ENCODE measurements at places on chromosomes 3 and 15.

DNA sequence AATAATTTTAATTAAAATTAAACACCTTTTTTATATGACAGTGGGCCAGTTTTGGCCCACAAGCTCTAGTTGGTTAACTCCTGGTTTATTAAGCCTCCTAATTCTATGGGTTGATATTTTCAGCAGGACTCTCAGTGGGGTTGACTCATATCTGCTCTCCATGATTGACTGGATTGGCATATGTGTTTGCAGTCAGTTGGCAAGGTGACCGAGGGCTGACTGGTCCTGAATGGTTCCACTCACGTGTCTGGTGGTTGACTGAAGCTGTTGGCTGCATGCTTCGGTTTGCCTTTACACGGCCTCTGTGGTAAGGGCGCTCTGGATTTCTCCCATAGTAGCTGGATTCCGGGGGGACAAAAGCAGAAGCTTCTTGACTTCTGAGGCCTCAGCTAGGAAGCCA lies 65.3 kb upstream of the ZNF280D start:
- no peak for DNase-seq

- no peak for DNase-seq
Observed at GRCh38 chr3:105359098-105359762, 7.5 kb upstream of the ALCAM start.

- DNase-seq = no peak
Observed at GRCh38 chr3:64179860-64180259, 45.4 kb downstream of the PRICKLE2 start.

- DNase-seq = no peak
Observed at GRCh38 chr3:194292331-194292730, 58.8 kb downstream of the CPN2 start.

DNA sequence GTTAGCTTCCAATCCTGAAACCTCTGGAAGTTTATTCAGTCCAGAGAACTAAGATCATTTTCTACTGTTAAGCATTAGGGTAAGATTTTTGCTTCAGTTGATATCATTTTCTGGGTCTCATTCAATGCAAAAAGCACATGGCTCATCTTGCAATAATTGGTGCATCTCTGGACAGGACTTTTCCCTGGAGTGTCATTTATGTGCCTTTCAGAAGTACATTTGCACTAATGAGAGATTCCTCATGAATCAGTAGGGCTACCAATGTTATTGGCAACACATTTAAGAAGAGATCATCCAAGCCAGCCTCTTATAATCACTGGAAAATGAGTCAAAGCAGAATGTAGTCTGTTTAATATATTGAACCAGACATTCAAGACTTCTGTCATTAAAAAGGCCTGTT lies 224.2 kb upstream of the CHRNA7 start:
- DNase-seq = no peak

GRCh38 chr3:9736831-9737230 lies 5.3 kb downstream of the BRPF1 start:
- DNase-seq = no peak

DNA sequence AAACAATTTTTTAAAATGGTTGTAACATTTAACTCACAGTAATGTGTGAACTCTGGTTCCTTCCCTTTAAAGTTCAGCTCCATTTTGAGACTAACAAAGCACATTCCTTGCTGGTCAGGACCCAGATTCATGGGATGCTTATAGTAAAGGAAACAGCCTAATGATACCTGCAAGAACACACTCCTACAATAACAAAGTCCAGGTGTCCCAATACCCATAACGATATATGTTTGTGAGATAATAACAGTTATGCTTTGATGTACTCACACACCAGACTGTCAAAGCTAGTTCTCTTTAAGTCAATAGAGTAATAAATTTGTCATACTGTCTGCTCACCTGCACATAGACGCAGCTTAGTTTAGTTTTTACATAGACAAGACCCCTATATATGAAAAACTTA lies 15.9 kb upstream of the CCDC50 start:
- no peak for DNase-seq

DNA sequence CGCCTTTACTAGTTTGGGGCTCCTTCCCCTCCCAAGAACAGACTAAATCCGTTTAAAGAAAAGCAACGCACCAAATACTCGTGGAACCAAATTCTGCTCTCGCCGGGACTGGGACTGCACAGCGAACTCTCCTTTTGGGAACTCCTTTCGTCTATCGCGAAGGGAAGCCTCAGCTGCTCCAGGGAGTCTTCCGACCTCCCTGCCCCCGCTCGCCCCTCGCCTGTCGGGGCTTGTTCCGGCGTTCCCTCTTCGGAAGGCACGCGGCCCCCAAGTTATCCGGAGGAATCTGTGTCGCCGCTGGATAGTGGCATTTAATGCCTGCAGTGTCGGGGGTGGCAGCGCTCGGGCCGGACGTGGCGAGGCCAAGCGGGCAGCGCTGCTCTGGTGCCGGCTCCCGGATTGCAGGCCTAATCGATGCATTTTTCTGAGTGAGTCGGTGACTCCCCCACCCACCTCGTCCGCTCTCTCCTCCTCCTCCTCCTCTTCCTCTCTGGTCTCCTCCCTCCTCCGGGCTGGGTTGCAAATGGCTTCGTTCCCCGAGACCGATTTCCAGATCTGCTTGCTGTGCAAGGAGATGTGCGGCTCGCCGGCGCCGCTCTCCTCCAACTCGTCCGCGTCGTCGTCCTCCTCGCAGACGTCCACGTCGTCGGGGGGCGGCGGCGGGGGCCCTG lies at the start of gene TRIM71:
TSS of gene TRIM71 (plus strand) at position 440 of the 671 bp plus-strand sequence. CDS start at position 524, 84 bp downstream.
- DNase-seq = no peak

DNA sequence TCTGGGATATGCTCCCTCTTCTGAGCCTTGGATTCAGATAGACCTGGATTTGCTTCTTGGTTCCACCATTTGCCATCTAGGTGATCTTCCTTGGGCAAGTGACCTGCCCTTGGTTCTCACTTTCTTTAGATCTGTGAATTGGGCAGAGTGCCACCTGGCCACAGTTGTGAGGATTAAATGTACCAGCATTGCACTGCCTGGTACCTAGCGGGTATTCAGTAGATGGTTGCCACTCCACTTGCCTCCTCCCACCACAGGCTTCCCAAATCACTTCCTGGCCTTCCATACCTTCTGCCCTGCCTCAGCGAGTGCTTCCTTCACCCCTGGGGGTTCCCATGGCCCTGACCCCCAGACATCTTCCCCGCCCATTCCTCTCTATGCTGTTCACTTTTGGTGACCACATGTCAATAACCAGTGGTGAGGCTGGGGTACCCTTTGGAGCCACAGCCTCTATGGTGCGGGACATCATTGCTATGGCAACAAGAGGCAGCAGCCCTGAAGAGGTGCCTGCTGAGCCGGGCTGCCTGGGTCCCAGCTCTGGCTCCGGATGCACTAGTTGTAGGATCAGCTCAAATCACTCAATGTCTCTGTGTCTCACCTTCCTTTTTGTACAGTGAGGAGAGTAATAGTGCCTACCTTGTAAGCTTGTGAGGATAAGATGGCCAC lies 40.5 kb downstream of the CMTM7 start:
- no peak for DNase-seq

DNA sequence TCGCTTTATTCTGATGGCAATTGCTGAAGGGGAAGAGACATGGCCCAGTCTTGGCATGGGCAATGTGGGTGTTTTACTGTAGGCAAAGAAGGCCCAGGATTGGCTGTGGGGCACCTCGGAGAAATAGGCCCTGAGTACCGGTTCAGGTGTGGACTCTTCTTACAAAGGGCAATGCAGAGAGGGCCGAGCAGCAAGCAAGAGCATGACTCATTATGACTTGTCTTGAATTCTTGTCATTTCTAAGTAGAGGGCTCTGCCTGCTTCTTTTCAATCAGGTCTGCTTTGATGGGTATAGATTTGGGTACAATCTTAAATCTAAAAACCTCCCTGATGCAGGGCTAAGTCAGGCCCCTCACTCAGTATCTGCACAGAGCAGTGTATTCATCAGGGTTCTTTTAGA lies 14.8 kb upstream of the BUB1B start:
- DNase-seq = no peak

- no peak for DNase-seq
Observed at GRCh38 chr3:38468765-38469164, 15.1 kb downstream of the ACVR2B start.

DNA sequence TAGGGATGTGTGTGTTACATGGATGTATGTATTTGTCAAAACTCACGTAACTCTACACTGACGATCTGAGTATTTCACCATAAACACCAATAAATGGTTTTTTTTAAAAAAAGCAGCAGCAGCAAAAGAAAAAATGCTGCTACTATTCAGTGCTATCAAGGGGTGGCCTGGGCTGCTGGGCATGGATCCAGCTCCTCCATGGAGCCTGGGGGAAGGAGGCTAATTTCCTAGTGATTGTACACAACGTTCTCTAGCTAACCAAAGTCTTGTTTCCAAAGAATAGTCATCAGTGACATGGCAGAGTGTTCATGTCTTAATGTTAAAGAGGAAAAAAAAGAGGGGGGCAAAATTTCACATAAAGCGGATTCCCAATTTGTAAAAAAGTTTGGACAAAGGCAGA lies 29.0 kb downstream of the POMGNT2 start:
- DNase-seq = no peak

DNA sequence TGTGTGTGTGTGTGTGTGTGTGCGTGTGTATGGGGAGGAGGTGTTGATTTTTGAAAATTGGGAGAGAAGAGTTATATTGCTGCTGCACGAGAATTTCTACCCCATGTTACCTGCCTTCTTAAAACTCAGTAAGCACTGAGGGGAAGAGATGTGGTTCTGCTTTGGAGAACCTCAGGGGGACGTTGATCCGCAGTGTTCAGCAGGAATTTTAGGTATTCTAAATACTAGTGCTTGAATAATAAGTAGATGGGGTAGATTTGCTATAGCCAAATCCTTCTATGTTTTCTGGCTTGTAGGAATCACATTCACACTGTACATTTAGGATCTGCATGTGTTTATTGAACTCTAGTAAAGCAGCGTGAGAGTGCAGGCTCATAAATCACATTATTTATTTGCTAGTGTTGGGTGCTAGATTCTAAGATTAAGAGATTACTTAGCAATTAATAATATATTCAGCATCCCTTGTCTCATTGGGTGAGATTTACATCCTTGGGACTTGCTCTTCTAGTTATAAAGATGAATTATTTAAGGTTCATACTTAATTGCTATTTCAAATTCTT lies 268.1 kb downstream of the MFSD1 start:
- no peak for DNase-seq

DNA sequence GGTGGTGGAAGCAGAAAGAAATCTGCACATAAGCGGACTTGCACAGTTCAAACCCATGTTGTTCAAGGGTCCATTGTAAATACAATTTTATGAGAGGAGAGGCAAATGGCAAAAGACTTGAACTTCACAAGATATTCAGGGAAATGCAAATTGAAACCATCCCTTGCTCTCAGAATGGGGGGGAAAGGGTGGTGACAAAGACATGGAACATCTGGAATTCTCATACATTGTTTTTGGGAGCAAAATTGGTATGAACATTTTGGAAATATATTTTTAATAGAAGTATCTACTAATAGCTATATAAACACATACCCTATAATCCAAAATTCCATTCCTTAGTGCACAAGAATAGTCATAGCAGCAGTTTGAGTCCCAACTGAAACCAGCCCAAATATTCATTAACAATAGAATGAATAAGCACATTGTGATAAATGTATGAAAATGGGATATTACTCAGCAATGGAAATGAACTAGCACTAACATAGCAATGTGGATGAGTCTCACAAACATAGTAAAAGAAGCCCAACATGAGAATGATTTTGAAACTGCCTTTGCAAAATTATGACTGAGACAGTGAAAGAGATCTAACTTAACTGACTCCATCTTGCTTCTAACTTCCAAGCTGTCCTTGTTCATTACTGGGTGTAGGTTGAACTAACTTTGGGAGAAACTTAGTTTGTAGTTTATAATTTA lies 77.2 kb downstream of the CD200R1L start:
- DNase-seq = no peak

- no peak for DNase-seq
Observed at GRCh38 chr15:73334086-73334485, 34.7 kb downstream of the HCN4 start.

- DNase-seq = no peak
Observed at GRCh38 chr15:70125605-70126004, 27.9 kb upstream of the TLE3 start.

- DNase-seq = no peak
Observed at GRCh38 chr3:47836986-47837385, 34.0 kb downstream of the DHX30 start.

- no peak for DNase-seq
Observed at GRCh38 chr15:45869034-45869668, 234.3 kb downstream of the SQOR start.

DNA sequence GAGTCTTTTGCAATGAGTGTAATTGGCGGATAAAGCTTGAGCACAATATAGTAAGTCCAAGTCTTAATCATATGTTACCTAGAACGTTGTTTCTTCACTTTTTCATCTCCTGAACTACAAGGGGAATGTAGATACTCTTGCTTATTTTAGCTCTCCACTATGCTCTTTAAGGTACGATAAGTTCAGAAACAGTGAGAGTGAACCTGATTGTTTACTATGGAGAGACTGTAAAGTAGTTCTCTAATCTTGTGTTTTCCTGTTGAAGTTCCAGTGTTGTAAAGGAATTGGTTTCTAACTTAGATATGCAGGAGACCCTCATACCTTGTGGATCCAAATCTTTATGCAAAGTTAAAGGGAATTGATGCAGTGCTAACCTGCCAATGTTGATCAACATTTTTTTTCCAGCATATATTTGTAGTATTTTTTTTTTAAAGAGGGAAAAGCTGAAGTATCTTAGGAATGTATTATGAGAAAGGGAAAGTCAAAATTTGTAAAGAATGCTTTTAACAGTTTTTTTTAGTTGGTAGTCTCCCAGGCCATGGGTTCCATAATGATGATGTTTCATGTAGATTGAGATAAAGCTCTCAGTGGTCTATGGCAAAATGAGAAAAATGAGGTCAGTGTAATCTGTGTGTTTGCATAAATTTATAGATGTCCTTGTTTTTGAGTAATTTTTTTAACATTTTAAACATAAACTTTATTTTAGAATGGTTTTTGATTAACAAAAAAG lies 14.9 kb downstream of the ATP11B start:
- no peak for DNase-seq

- no peak for DNase-seq
Observed at GRCh38 chr3:112874725-112875124, 28.1 kb upstream of the CD200R1L start.

GRCh38 chr3:151537726-151538125 lies 76.9 kb upstream of the IGSF10 start:
- DNase-seq = no peak

- DNase-seq = no peak
Observed at GRCh38 chr3:138196023-138196422, 8.9 kb downstream of the ARMC8 start.

DNA sequence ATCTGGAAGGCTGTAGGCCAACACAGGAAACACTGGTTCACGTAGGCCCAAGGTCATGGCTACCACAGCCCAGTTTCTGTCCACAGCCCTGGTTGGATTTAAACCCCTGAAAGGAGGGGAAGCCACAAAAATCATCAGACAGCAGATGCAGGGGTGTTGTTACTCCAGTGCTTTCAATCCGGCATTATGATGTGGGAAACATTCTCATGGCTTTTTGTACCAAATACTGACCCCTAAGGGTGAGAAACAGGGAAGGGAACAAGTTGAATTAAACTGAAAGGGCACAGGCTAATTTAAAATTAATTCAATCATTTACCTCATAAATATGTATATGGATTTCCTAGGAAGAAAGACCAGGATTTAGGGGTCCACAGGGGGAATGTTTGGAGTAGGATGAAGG lies 375.6 kb downstream of the CTNNB1 start:
- no peak for DNase-seq

- DNase-seq = no peak
Observed at GRCh38 chr3:13480340-13481318, 523 bp downstream of the HDAC11 start.
